Smooth muscle cell of the brain vasculature (primary cell): ENCODE measurements at places on chromosomes 11 and 22.

DNA sequence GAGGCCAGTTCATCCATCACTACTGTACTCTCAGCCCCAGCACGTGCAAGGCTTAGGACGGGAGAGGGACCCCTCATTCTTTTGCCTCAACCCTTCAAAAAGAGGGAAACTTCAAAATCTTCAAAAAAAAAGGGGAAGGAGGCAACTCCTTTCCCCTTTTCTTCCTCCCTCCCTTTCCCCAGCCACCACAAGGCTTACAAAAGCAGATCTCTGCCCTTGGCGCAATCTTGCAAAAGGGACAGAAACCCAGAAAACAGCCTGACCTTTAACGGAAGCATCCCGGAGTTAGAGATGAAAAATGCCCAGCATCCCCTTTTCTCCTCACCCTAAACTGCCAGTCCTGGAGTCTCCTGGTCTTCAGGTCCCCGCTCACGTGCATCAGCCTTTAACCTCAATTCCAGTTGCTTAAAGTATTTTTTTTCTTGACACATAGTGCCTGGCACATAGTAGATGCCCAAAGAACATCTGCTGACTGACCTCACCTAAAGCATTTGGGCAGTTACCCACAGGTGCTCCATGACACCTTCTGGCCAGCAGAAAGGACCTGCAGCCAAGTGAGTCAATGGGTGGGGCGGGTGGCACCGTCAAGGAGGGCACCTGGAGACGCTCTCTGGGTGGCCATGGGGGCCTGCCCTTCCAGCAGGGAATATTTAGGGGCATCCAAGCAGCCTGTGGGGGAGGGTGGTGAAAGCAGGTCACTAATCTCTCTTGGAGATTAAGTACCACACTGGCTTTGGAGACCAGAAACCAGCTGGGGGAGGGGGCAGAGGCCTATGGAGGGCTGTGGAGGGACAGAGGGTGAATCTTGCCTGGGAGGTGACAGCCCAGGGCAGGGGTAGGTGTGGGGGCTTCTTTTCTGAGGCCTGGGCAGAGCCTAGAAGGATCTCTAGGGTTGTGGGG is 16.3 kb downstream of the NECTIN1 start:
- DNase-seq = no peak

- DNase-seq = no peak
These were observed 216.9 kb downstream of the CADM1 start for GRCh38 chr11:115287266-115287665.

DNA sequence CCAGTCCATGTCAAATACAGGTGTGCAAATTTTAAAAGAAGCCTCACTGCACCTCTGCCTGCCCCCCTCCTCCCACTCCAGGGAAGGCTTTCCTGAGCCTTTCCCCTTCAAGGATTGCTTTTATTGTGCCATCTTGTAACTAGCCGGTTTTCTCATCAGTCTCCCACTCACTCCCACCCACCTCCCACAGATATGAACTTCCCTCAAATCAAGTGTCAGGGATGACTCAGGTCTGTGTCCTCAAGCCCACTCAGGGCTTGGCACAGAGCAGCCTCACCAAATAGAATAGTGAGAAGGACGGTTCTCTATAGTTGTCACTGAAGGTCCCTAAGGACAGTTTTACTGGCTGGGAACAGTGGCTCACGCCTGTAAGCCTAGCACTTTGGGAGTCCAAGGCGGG is 43.0 kb downstream of the THAP12 start:
- no peak for DNase-seq

- DNase-seq = no peak
These were observed 76.0 kb upstream of the CARD18 start for GRCh38 chr11:105215528-105215927.

GRCh38 chr11:72602250-72602904 is 71.8 kb downstream of the PDE2A start:
- no peak for DNase-seq

DNA sequence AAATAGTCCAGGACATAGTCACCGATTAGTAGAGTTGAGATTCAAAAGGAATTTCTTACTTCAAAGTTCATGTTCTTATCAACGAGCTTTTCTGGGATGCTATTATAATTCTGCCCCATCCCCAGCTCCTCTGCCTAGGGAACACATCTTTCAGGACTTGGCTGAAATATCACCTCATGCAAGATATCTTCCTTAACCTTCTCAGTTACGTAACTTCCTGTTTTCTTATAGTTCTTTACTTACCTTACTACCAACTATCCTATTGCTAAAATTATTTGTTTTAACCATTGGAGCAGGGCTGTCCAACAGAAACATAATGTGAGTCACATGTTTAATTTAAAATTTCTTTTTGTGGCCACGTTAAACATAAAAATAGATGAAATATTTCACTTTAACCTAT is 2.3 kb downstream of the NARS2 start:
- no peak for DNase-seq

DNA sequence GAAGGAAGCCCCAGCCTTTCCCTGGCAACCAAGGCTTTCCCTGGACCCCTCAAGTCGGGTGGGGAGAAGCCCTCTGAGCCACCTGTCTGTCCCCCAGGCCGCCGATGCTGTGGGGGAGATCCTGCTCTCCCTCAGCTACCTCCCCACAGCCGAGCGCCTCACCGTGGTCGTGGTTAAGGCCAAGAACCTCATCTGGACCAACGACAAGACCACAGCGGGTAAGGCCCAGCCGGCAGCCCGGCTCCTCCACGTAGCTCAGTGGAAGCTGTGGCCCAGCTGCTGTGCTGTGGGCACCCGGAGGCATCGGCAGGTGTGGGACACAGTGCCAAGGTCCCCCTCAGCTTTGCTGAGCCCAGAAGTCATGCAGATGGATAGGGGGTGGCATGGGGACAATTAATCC is 12.2 kb upstream of the RHOD start:
- DNase-seq = no peak

- no peak for DNase-seq
These were observed 236.7 kb upstream of the CCDC90B start for GRCh38 chr11:83522911-83523310.

DNA sequence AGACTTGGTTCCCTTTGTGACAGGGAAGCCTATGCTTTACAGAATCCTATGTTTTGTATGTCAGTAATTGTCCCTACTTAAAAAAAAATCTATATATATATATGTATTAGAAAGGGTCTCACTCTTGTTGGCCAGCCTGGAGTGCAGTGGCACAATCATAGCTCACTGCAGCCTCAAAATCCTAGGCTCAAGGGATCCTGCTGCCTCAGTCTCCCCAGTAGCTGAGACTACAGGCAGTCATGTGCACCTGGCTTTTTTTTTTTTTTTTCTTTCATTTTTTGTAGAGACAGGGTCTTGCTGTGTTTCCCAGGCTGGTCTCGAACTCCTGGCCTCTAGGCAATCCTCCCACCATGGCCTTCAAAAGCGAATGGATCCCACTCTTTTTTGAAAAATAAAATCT is 2.1 kb upstream of the NEAT1 start:
- DNase-seq = no peak

- no peak for DNase-seq
These were observed 6.7 kb upstream of the TSKU start for GRCh38 chr11:76776472-76776871.

DNA sequence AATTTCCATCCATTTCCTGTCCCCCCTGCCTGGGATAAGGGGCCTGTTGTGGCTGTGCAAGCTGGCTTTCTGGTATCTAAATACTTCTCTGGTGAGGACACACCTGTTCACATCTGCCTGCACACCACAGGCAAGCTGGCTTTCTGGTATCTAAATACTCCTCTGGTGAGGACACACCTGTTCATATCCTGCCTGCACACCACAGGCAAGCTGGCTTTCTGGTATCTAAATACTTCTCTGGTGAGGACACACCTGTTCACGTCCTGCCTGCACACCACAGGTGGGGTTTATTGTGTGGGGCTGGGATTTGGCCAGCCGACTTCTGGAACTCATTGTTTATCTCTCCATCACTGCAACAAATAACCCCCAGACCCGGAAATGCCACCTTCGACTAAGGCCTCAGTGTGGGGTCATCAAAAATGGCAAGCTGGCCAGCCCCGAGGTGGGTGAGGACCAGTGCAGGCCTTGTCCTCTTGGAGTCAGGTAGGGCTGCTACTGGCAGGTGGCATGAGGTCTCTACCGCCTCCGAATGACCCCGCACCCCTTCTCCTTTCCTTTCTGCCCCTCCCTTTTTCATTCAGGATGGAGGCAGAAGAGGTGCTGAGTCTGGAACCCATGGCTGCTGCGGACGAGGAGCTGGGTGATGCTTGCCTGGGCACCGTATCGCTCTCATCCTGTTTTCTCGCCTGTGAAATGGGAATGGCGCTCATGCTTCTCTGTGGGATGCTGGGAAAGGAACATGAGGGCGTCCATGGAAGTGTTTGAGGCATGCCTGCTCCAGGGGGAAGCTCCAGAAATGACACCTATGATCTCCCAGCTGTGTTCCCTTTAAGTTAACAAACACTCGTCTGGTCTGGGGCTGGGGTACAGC is 43.5 kb upstream of the MYEOV start:
- no peak for DNase-seq

- DNase-seq = no peak
These were observed 2.2 kb upstream of the ZFTA start for GRCh38 chr11:63770763-63771162.

- DNase-seq = no peak
These were observed 499 bp downstream of the LRRC56 start for GRCh38 chr11:537622-538430.

- no peak for DNase-seq
These were observed 7.6 kb upstream of the CDC42EP1 start for GRCh38 chr22:37552524-37553163.

DNA sequence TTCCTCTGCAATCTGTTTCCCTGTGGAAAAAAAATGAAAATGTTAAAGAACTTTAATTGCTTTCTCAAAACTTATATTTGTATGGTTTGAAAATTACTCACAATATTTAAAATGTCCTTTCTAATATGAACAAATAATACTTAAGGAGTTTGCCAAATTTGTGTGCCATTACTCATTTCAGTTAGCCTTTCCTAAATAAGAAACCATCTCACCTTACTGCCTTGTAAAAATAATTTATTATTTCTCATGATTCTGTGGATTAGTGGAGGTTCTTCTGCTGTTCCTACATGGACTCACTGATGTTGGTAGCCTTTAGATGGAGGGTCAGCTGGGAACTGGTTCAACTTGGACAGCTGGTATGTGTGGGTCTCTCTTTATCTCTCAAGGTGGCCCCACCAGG is 428.6 kb downstream of the CNTN5 start:
- no peak for DNase-seq

DNA sequence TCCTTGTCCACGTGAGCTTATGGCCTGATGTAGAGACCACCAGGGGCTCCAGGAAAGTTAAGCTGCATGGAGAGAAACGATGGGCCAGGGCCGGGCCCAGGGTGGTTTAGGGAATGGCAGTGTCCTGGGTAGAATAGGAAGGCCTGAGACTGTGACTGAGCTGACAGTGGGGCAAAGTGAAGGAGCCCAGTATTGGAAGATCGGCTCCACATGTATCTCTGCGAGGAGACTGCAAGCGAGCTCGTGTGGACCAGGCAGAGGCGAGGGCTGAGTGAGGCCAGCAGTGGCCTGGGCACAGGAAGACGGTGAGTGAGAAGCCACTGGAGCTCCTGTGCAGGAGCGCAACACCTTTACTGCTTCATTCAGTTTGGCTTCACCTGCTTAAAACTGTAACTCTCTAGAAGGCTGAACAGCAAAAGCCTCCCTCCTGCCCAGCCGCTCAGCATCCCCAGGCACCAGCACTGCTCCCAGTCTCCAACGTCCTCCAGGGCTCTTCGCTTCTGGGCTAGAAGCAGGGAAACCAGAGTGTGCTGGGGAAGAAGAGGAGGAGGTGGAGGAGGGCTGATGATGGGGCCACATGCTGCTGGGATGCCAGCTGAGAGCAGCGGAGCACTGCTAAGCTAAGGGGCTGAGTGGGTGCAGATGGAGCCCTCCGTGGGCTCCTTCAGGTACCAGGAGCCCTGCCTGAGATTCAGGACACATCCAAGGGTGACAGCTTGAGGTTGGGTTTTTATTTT is 13.5 kb downstream of the TCIRG1 start:
- DNase-seq = no peak

GRCh38 chr11:61893981-61894380 is 2.6 kb upstream of the FADS3 start:
- DNase-seq = no peak

GRCh38 chr22:25680956-25681355 is 61.0 kb upstream of the MYO18B start:
- no peak for DNase-seq

GRCh38 chr22:30694171-30694639 is 469 bp upstream of the OSBP2 start:
- no peak for DNase-seq

- no peak for DNase-seq
These were observed 68.9 kb upstream of the HEPHL1 start for GRCh38 chr11:93952082-93952780.

GRCh38 chr11:2393941-2394817 is 6.4 kb upstream of the TSSC4 start:
- DNase-seq = no peak

GRCh38 chr11:118996926-118997626 is 862 bp upstream of the CENATAC start:
- no peak for DNase-seq

DNA sequence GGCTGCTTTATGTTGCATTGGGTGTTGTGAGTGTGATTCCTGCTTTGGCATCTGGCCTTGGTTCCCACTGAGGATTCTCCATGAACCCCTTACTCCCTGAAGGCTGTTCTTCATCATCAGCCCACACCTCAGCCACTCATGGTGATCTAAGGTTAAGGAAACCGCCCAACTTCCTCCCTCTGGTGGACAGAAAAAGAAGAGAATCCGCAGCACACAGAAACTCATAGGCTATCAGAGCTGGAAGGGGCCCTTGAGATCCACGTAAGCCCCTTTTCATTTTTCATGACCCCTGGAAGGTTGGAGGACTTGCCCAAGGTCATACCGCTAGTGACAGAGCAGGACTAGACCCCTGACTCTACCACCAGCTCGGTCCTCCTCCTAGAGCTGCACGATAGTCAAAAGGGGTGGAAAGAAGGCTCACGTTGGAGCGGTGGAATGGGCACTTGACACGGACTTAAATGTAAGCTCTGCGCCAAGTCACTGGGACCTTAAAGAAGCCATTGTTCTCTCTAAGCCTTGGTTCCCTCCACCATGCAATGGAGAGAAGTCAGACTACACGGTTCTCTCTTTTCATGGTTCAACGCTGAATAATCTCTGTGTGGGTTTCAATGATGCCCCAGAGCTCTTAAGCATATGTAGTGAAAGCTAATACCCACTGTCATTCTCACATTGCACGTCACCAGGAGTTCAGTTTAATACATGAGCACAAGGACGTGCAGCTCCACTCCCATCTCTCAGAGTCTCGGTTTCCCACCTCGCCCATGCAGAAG is 83.6 kb upstream of the CRTAM start:
- no peak for DNase-seq

- DNase-seq = no peak
These were observed 1.5 kb downstream of the DGKZ start for GRCh38 chr11:46348566-46349401.
